Activated naive CD4-positive, alpha-beta T cell treated with anti-CD3 and anti-CD28 coated beads, Interleukin-2, amount 50 U/mL, for 16 hours (primary cell): ENCODE measurements at places on chromosomes 3 and 15.

GRCh38 chr3:175430983-175431773 is 572.0 kb downstream of the NAALADL2 start:
- DNase-seq, result no peak

- no peak for DNase-seq
Observed at GRCh38 chr15:81101894-81102815, 31.9 kb upstream of the CFAP161 start.

DNA sequence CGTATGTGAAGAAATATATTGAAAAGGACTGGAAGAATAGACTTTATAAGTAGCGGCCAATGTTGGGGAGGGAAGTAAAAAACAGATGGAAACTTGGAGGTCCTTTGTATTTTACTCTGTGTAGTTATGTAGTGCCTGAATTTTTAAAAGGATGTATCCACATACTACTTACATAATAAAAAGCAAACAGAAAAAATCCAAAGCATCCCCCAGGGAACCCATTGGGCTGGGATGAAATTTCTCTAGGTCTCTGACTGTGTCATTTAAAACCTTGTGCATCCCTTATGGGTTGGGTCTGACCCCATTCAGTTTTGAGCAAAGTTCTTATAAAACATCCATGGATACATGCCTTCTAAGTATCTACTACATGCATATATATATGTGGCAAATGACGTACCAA is 141.1 kb downstream of the NR1D2 start:
- no peak for DNase-seq

GRCh38 chr3:105868431-105868741 is 426 bp downstream of the CBLB start:
- DNase-seq, result no peak

DNA sequence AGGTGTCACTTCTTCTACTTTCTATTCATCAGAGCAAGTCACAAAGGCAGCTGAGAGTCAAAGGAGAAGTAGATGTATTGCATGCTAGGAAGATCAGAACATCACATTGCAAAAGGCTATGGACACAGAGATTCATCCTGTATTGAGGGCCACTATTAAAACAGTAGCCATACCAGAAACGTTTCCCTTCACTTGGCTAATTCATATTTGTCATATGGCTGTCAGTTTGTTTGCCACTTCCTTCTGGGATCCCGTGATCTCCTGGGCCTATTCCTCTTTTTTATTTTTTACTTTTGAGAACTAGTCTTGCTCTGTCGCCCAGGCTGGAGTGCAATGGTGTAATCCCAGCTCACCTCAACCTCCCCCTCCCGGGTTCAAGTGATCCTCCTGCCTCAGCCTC is 184.0 kb upstream of the SATB1 start:
- no peak for DNase-seq

- DNase-seq, result no peak
Observed at GRCh38 chr15:50190166-50190570, 8.2 kb downstream of the SLC27A2 start.

- DNase-seq, result no peak
Observed at GRCh38 chr3:8773941-8774542, 4.6 kb upstream of the OXTR start.

DNA sequence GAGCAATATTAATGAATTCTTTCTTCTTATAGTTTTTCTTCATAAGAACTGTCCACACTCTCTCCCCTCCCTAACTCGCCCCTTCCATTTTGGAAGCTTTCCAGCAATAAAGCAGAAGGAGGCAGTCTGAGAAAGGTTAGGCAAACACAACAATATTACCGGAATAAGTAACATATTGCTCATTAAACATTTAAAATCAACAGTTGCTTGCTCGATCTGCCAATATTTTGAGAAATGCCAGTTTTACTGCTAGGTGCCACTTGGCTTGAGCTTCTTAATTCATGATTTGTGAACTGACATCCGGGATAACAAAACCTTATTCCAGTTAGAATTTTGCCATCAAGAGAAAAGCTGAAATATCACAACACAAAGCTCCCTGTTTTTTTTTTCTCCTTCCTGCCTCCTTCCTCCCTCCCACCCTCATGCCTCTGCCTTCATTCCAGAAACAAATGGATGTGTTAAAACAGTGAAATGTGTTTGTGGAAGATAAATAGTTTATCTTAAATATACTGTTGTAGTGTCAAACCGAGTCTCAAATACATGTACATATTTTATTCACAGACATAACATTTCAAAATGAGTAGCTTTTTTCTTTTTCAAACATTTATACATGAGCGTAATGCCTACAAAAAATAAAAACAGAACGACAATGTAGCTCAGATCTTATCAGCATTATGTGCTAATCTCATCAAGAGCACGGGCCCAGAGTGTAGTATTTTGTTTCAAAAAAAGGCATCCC is 253.7 kb downstream of the GAP43 start:
- no peak for DNase-seq

GRCh38 chr15:84552896-84553295 is 47.9 kb upstream of the ZSCAN2 start:
- no peak for DNase-seq

GRCh38 chr15:77483425-77484140 is 62.9 kb downstream of the HMG20A start:
- no peak for DNase-seq

DNA sequence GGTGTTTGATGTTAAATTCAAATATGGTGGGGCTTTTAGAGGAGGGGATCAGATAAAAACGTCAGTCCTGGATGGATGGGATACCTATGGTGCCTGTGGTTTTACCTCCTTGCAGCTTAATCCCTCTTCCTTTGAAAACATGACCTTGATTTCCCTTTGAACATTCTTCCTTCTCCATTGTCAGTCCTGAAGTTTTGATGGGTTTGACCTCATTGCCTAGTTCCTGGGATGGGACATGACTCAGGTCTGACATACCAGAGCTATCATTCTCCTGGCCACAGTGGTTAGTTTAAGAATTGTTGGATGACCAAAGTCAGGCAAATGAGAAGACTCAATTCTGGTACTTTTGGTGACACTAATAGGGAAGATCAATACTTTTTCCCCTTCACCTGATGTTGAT is 87.2 kb downstream of the PRICKLE2 start:
- no peak for DNase-seq

GRCh38 chr3:122642935-122643334 is 37.7 kb upstream of the PARP14 start:
- no peak for DNase-seq

DNA sequence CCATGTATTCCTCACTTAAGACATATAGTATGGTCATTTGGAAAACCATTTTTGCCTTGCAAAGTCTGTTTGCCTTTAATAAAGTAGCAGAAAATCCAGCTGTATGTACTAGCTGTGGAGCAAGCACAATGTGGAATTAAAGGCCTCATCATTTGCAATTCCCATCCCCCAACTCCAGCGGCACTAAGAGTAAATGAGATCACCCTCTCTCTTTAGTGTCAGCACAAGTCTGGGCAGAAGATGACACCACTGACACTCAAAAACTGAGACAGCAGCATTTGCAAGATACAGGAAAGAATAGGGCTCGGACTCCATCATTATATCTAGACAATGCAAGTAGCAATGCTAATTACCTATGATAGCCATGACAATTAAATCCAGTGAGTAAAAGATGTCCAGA is 24.7 kb upstream of the DYNC1LI1 start:
- DNase-seq, result no peak

- DNase-seq, result no peak
Observed at GRCh38 chr3:99410789-99411311, 227.5 kb upstream of the COL8A1 start.
